ENCODE measurements at places on chromosomes 12 and 14.

DNA sequence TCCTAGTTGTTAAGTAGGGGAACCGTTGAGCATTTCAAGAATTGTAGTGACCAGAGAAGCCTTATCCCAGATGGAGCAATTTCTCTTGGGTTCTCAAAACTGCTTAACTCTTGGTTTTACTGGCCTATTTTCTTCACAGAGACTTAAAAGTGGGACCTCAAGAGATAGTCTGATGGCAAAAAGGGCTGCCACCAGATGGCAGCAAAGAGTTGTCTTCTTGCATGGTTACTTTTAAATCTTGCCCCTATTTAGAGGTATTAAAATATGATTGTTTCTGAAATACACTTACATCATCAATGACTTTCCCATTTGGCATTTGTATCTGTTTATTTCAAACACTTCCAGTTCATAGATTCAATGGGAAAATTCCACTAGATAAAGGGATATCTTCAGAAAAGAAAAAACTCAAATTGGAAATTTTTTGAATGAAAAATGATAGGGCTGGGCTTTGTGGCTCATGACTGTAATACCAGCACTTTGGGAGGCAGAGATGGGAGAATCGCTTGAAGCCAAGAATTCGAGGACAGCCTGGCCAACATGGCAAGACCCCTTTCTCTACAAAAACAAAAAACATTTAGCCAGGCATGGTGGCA lies 69.9 kb upstream of the CNTN1 start:
- DNase-seq = peak; percentile 58

DNA sequence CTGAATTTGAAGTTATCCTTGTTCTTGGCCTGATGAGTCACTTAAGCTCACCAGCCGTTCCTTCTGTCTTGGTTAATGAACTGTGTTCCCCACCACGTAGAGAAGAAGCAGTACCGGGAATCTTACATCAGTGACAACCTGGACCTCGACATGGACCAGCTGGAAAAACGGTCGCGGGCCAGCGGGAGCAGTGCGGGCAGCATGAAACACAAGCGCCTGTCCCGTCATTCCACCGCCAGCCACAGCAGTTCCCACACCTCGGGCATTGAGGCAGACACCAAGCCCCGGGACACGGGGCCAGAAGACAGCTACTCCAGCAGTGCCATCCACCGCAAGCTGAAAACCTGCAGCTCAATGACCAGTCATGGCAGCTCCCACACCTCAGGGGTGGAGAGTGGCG lies 68.2 kb downstream of the FRMD6 start:
- DNase-seq = peak; percentile 34

GRCh38 chr14:102774391-102775153 lies 2.7 kb upstream of the TRAF3 start:
- DNase-seq = peak; percentile 89

- no peak for DNase-seq
These were observed 45.5 kb downstream of the SLC38A6 start for GRCh38 chr14:61026526-61026925.

DNA sequence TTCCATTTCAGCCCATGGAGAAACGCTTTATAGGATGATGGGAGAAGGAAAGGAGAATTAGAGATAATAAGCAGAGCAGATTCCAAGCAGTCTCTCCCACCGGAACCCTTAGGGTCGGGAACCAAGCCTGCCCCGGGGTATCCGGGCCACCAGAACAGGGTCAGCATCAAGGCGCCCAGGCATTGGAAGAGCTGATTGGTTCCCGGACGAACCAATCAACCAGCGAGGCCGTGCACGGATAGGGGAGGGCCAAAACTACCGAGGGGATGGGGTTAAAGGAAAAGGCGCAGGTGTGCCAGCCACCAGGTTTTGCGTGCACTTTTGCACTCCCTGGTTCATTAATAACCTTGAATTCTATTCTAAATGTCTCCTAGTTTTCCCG lies 1.7 kb downstream of the PPM1H start:
- peak; percentile 63 for DNase-seq

- no peak for DNase-seq
These were observed 509.6 kb downstream of the NOVA1 start for GRCh38 chr14:26088275-26088674.

GRCh38 chr12:1797011-1797901 lies 23.1 kb upstream of the LRTM2 start:
- no peak for DNase-seq

DNA sequence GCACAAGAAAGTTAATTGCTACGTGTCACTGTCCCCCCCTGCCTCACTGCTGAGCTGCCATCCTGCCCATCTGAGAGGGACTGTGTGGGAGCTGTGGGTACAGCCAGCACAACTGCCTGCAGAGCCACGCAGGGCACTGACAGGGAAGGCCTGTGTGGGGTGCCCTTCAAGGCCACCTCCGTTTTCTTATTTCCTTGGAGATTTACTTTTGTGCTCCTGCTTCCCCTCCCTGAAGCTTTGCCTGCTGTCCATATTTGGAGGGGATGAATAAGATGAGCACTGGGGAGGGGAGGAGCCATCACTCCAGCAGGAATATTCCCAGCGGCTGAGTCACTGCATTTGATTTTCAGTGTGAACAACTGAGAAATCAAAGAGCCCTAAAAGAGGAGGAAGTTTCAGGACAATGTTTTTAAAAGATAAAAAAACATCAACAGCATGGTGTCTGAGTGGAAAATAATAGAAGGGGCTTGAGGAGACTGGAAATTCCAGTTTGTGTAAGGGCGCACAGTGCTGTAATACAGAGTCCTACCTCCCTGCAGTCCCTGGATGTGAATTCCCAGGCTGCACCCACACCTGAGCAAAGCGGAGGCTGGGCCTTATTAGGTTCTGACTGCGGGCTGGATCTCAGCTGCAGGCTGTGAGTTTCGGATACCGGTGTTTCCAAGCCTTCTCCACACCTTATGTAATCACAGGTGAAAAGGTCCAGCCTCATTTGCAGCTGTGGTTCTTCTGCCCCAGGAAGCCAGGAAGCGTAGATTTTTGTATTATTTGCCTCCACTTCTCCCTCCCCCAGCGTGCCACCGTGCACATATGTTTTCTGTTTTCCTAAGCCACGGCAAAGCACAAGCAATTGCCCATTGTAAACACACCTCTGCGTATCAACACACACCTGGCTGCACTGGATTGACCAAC lies 192.6 kb upstream of the BCL2L14 start:
- DNase-seq = peak; percentile 84

GRCh38 chr14:104378698-104379113 lies 200.9 kb upstream of the C14orf180 start:
- DNase-seq = no peak

GRCh38 chr12:127081058-127081457 lies 1185.9 kb upstream of the TMEM132C start:
- no peak for DNase-seq

DNA sequence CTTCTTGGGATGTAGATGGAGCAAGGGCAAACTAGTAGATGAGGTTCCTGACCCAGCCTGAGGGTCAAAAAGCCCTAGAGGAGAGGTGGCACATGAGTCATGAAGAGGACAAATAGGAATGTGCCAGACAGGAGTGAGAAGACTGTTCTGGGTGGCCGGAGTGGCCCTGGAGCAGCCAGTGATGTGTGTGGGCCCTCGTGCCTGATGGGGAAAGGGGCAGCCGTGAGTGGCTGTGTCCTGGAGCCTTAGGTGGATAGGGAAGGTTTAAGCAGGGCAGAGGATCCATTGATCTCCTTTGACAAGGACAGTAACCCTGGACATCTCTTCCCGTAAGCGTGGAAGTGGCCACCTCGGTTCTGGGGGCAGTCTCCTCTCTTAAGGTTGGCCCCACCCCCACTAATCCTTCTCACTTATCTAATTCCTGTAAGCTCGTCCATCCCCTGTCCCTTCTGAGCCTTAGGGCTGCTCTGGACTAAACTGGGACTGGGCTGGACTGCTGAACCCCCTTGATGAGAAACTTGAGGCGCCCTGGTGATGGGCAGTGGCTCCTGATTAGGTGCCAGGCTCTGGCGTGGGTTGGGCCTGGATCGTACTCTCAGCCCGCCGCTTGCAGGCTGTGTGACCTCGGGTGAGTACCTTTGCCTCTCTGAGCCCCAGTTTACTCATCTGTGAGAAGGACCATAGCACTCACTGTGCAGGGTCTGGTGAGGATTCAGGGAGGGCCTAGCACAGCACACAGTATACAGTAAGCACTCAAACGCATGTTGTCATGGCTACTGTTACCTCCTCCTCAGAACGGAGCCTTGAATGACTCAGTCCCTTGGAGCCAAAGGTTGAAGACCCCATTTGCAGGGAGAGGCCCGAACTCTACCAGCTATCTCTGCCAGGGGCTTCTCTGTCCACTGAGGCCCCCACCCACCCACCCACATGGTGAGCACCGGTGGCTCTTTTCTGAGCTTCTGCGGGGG lies 4.0 kb downstream of the FAM222A start:
- no peak for DNase-seq

DNA sequence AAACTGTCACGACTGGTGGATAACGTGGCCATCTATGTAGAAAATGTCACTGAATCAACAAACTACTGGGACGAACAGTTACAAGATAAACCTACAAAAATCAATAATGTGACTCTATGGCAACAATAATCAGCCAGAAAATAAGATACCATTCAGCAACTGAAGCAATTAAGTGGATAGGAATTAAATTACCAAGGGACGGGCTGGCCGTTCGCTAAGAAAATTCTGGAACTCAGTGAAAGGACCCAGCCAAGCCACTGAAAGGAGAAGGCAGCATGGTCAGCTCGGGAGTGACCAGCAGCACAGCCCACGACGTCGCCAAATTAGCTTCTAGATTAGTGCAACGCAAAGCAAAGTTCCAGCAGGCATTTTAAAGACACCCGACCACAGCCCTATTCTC lies 33.6 kb upstream of the TMEM179 start:
- DNase-seq = no peak

DNA sequence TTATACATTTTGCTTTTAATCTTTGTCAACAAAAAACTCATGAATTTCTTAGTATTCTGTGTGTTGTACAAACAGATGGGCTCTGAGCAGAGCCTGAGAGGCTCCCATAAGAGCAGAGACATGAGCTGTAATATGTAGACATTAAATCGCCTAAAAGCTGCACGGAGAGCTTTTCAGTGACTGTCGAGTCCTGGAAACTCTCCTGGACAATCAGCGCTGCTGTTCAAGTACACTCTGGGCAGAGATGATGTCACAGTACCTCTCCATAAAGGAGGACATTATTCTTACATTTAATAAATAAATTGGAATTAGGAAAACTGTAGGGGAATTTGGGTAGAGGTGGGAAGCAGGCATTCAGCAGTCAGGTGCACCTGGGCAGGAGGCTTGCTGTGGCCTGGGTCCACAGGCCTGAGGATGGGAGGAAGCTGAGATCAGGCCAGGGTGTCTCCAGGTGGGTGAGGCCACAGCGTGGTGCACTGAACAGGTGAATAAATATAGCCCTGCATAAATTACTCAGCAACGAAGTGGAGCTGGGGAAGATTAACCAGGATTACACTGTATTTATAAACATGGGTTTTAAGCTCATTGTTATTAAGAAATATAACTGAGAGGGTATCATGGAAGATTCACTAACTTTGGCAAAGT lies 13.3 kb upstream of the TCL1A start:
- DNase-seq = no peak

DNA sequence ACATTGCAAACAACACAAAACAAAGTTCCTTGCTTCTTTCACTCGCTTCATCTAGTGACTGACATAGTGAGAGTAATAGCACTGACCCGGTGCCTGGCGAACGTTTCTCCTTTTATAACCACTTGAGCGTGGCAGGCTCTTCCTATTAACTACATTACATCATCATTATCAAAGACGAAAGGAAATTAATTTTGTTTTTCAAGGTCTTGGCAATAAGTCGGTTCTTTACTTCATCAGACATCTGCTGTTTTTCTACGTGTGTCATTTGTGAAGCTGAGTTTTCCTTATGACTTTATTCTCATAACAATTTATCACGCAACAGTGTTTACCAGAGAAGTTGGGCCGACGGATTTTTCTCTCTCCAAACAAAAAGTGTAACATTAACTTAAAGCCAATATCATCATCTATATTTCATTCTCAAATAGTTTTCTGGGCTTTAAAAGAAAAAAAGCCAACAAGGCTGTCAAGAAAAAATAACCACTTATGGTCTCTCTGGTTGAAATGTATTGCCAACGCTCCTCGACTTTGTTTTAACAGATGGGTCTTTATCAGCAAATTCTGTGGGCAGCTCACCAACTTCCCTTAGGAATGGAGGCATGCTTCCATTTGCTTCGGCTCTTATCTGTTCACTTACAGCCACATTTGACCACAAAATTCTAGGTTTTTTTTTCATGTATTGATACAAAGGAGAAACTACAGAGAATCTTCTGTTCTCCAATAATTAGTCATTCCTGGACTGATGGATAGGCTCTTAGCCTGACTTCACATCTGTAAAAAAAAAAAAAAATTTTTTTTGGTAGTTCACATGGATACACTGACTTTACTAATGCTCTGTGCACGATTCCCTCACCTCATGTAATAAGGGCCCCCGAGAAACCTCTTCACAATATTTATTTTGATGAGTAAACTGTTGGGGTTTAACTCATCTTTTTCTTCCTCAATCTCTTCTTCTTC lies 97.1 kb upstream of the CDKN3 start:
- no peak for DNase-seq

Measured in kidney tubule cell (primary cell).